ENCODE measurements at places on chromosomes 11 and 22.

- DNase-seq: no peak
Observed at GRCh38 chr11:34331329-34331728, 26.5 kb downstream of the ABTB2 start.

DNA sequence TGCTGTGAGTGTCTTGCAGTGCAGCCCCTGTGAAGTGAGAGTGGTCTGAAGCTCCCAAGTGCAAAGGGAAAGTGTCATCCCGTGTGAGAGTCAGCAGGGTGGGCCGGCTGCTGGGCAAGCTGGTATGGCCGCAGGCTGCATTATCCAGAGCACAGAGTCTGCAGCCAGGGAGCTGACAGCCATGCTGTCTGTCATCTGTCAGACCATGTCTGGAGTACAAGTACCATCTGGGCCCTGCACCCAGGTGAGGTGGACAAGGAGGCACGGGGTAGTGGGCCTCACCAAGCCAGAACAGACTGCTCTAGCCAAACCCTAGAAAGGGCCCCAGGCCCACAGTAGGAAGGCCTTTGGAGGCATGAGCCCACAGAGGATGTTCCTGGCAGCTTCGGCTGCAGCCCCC lies 20.2 kb downstream of the LMO1 start:
- DNase-seq: no peak

GRCh38 chr22:31891366-31892079 lies 52.8 kb upstream of the YWHAH start:
- no peak for DNase-seq

GRCh38 chr11:128338811-128339210 lies 248.5 kb downstream of the ETS1 start:
- no peak for DNase-seq

- no peak for DNase-seq
Observed at GRCh38 chr11:7165911-7166310, 77.1 kb downstream of the RBMXL2 start.

DNA sequence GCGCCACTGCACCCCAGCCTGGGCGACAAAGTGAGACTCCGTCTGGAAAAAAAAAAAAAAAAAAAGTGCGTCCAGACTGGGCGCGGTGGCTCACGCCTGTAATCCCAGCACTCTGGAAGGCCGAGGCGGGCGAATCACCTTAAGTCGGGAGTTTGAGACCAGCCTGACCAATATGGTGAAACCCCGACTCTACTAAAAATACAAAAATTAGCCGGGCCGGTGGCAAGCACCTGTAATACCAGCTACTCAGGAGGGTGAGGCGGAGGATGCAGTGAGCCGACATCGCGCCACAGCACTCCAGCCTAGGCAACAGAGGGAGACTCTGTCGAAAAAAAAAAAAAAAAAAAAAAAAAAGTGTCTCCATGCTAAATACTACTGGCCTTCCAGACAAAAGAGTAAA lies 1.3 kb downstream of the USP28 start:
- no peak for DNase-seq

DNA sequence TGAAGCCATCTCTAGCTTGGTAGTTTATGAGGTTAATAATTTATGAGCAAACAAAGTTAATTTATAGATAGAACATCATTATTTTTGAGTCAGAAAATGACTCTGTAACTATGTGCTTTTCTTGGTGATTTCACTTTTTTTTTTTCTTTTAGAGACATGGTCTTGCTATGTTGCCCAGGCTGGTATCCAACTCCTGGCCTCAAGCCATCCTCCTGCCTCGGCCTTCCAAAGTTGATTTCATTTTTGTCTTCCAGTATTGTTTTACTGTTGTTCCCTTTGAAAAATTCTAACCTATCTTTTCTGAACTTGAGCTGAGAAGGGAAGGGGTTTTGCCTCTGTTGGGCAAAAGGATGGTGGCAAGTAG lies 706 bp upstream of the CXCR5 start:
- no peak for DNase-seq

DNA sequence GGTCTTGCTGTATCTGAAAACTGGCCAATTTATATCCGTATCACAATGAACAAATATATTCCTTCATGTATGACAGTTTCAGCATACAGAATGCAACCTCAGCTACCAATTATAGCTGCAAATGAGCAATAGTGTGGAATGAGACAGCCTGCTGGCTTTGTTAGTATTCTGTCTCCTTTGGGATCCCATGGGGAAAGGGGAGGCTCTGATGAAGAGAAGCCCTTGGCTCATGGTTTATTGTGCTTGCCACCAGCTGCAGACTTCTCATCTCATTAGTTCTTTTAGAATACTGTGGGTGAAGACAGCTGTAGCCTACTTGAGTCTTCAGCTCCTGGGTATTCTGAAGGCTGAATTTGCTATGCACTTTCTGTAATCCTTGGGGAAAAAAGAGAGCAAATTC lies 42.4 kb downstream of the PITPNB start:
- no peak for DNase-seq

- DNase-seq: no peak
Observed at GRCh38 chr11:86676533-86677154, 4.2 kb upstream of the ME3 start.

- no peak for DNase-seq
Observed at GRCh38 chr22:27639248-27640086, 162.1 kb downstream of the MN1 start.

GRCh38 chr22:28019360-28019759 lies 100.3 kb upstream of the PITPNB start:
- no peak for DNase-seq

DNA sequence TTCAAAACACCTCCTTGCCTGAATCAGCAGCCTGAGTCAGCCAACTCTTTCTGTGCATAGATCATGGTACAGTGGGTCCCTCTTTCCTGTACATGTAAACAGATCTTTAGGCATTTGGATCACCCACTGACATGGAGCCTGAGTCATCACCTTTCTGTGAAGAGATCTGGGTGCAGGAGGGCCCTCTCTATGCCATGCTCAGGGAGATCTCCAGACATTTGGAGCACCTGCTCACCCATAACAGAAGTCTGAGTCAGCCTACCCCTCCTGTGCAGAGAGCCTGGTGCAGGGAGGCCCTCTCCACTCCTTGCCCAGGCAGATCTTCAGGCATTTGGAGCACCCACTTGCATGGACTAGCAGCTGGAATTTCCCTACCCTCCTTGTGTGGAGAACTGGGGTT lies 56.2 kb upstream of the GLYAT start:
- DNase-seq: no peak

GRCh38 chr22:37007651-37008050 lies 11.6 kb downstream of the TST start:
- DNase-seq: no peak

GRCh38 chr11:130215531-130216220 lies 56.1 kb downstream of the ST14 start:
- DNase-seq: no peak

- no peak for DNase-seq
Observed at GRCh38 chr11:122478986-122479385, 176.5 kb upstream of the UBASH3B start.

- DNase-seq: no peak
Observed at GRCh38 chr11:11670574-11670973, 48.8 kb upstream of the GALNT18 start.

DNA sequence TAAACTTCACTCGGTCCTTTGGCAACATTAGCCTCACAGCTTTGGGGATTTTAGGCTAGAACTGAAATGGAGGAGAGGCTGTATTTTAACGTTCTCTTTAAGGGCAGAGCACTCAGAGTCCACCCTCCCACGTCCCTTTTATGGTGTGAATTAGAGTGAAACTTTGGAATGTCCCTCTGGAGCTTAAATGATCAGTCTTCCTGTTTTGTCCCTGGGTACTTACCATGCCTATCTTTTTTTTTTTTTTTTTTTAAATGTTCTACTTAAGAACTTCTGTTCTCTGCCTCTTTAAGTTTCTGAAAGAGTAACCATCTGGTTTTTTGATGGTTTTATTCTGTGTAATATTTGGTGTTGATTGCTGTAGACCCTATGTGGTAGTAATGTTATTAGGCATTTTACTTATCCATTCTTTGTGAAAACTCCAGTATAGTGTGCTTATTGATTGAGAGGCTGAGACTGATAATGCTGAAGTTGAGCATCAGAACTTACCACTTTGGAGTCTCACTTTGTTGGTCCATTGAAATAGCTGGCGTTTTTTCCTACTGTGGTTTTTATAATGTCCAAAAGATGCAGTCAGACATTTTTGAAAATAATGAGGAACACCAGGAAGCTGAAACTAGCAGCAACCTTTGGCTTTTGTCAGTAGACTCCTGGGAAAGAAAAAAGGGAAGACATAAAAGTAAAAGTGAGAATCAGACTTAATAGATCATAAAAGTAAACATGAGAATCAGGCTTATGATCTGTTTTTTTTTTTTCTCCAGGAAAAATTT lies 11.6 kb downstream of the UVRAG start:
- no peak for DNase-seq

- no peak for DNase-seq
Observed at GRCh38 chr11:134643115-134644012, 231.3 kb upstream of the B3GAT1 start.

DNA sequence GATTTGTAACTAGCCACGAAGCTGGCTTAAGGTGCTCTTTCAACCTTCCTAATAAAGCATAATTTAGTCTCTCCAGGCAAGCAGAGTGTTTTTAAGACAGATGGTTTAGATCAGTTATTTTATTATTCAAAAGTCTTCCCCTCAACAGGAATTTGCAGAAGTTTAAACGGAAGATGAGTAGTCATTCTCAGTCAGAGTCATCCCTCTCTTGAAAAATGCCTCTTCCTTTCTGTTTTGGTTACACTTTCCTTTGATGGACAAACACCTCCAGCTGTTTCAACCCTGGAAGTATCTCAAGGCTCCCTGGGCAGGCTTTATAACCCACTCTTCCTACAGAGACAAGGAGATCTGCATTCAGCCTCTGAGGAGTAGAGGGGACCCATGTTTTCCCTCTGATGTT lies 60.3 kb upstream of the POU2AF2 start:
- no peak for DNase-seq

DNA sequence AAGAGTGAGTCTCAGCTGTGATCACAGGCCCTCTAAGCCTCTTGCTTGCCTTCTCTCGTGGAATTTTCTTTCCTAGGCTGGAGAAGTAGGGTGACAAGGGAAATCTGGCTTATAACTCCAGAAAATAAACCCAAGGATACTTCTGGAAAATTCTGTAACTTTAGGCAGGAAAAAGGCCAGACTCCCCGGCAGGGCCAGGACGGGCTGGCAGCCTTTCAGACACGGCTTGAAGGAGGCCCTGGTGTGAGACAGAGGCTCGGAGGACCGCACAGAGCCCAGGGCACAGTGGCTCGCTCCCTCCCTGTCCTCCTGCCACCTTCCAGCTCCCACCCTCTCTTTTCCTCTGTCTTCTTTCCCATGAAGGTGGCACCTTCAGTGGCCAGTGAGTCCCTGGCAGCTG lies 19.1 kb downstream of the RPUSD4 start:
- no peak for DNase-seq

DNA sequence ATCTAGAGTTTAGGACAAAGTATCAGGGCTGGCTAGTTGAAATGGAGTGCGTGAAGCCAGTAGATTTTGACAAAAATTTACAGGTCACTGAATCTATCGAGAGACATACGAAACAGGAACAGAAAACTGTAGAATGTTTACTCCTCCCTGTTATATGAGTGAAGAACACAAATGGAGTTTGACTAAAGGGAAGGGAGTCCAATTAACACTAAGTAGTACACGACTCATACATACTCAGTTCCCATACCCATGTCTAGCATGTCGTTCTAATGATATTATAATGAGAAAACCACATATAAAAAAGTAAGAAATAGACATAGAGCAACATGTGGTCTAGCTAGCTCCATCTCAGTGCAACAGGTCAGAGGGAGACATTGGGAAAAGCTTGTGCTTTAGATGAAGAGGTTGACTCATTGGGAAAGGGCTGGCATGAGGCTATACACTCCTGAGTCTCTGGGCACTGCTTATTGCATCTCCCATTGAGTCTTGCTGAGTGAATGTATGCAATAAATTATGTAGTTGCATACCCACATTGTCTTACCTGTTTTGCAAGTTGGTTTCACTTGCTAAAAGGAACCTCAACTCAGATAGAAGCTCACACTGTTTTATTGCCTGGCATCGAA lies 43.5 kb downstream of the CD44 start:
- DNase-seq: no peak

DNA sequence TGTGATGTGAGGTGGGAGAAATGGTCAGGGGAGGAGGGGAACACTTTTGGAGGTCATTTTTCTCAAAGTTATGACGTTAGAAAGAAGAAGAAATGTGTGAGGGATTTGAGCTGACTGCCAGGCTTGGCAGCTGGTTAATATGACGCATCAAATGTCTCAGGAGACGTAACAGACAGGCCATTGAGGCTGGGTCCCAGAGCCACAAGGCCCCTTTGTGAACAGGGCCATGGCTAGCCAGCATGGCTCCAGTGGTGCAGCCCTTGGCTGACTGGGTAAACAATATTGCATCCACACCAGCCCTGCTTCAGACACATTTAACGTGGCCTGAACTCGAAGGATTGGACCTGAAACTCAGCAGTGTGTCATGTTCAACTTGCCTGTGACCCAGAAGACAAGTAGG lies 34.3 kb downstream of the AMOTL1 start:
- no peak for DNase-seq

DNA sequence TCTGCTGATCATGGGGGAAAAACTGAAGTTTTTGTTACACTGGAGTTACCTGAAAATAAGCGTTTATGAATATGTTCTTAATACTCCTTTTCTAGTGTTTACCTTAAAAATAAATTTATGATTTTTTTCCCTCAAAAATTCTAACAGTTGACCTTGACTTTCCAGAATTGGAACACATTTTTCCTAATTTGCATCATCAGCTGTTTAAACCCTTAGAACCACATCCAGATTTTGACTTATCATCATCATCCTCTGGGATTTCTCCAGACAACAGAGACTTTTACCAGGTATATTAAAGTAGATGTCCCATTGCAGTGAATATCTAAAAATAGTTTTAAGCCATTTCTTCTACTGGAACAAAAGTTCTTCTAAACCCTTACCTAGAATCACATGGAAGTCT lies 17.2 kb downstream of the TAF1D start:
- no peak for DNase-seq

GRCh38 chr11:115362997-115363396 lies 141.2 kb downstream of the CADM1 start:
- no peak for DNase-seq

DNA sequence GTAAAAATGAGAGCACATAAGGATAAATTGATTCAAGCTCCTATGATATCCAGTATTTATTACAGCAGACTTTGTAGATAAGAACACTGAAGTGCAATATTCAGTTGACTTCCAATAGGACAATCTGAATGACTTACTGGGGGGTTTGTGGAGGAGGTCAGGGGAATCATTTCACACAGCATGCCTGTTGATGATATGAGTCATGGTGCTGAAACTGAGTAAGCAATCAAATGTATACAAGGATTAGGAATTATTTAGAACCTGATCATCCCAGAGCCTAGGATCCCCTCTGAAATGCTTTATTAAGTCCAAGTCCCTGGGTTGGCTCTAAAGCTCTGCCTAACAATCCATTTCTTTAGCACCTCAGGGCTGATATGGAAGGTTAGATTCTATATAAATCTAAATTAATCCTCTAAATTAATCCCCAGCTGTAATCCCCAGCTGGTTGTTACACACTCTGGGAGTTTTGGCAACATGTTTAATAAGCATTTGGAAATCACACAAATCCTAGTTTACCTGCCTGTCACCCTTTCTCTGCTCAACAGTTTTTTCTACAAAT lies 326.4 kb downstream of the GUCY1A2 start:
- DNase-seq: no peak

All from GM12864 (cell line).